EL (cell line): ENCODE measurements at places on chromosomes 4 and X.

DNA sequence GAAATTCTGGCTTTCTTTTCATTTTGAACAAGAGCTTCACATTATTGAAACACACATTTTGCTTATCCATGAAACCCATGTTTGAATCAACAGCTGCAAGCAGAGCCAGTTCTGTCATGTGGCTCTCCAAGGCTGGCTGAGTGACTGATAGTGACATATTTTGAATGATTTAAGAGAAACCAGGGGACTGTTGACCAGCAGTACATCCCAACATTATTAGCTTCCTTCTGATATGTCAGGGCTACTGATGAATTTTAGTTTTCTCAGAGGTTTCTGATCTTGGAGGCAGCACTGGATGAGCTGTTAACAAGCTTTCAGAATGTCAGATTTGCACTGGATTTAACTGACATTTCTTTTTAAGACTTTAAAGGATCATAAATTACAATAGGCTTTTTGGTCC lies 74.6 kb upstream of the GRXCR1 start:
- DNase-seq: no peak

DNA sequence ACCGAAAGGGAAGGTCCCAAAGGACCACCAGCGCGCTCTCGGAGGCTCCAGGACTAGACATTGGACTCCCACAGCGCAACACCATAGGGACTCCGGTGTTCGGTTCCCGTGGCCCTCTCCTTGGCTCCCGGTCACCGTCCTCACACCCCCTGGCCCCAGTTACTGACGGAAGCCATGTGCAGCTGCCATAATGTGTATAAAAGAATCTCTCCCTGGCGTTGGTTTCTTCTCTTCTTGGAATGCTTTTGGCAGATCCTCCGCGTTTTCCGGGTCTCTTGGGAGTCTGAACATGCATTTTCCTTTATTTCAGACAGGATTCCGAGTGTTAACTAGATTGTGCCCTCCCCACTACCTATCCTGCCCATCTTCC lies 69.8 kb downstream of the FBXO8 start:
- DNase-seq: no peak

DNA sequence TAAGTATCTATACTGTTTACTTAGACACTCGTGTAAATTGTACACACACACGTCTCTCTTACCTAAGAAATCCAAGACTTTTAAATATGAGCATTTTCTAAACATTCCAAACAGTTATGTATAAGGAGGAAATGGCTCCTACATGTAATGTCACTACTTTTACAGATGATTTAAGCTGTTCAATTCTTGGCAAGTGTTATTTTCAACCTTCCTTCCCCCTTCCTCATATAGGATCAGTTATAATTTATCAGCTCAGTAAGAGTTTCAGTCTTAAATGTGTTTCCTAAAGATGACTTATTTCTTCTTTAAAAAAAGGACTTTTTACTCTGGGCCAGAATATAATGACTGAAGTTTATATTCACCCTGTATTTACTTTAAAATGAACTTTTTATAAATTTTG lies 601.1 kb downstream of the ANKRD50 start:
- DNase-seq: no peak

- DNase-seq: no peak
Measured at GRCh38 chr4:39820186-39820585, 122.2 kb downstream of the UBE2K start.

DNA sequence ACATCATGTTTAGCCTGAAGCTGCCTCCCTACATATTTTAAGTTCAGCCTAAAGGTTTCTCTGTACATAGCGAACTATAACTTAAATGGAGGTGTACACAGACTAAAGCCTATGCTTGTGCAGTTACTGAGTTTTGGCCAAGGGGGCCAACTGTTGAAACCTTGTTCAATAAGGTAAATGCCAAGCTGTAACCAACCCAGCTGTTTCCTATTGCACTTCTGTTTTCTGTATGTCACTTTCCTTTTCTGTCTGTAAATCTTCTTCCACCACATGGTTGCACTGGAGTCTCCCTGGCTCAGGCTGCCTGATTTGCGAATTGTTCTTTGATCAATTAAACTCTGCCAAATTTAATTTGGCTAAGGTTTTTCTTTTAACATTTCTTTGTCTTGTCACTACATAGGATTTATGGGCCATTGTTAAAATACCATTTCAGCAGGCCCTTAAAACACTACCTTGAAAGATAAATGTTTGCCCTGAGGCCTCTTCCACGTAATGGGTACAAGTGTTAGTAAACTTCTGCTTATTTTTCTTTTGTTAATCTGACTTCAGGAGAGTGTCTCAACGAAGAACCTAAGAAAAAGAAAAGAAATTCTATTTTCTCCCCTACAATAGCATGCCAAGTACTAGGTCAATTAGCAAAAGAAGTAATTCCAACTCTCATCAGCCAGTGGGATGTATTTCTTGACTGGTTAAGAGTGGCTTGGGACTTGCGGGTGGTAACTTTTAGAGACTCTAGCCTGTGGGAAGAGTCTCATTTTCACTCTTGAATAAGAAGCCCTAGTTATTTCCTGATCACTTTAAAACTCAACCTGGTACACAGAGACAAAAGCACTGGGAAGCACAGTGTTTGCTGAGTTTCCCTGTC lies 45.7 kb upstream of the PRSS12 start:
- no peak for DNase-seq

DNA sequence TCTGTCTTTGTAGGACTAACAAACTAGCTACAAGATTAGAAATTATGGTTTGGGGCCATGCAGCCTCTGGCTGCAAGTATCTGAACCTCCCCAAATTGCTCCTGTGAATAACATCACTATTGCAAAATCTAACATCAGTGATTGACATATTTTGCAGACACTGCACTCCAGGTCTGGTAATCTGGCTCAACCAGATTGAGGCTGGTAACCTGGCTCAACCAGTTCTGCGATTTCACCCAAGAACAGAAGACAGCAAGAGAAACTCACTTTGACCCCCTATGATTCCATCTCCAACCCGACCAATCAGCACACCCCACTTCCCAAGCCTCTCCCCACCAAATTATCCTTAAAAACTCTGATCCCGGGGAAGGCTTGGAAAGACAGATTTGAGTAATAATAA lies 20.9 kb downstream of the SPIN3 start:
- DNase-seq: no peak
